ENCODE measurements at places on chromosomes 2 and 18. TPM values are rescaled to one million over a fixed set of nuclear protein-coding genes. Genes with fewer than 3 reads are reported as not detected.

The ALPG gene
- not detected for total RNA-seq

The MALL gene
- 1.2 TPM for total RNA-seq

The FAP gene
- total RNA-seq: not detected

The COL4A3 gene
- not detected for total RNA-seq

The CXCR1 gene
- total RNA-seq: not detected

The PROC gene
- total RNA-seq: 0.12 TPM

The RNU2-63P gene
- total RNA-seq: 34.9 TPM

The EPB41L3 gene
- 1.5 TPM for total RNA-seq

The CLEC4F gene
- total RNA-seq: not detected

DNA sequence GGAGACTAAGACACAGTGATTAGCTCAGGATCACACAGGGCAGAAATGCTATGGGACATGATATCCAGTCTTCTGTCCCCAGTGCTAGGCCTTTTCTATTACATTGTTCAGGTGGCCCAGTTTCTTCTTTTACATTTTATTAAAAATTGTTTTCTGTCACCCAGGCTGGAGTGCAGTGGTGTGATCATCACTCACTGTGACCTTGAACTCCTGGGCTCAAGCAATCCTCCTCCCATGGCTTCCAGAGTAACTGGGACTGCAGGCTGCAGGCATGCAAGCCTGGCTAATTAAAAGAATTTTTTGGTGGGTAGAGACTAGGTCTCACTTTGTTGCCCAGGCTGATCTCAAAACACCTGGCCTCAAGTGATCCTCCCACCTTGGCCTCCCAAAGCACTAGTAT, 15.4 kb downstream of the PDK1 start:
- DNase-seq: peak; percentile 45
- peaks cover 15% of the 10 kb centered on the region for H3K4me1 ChIP-seq

GRCh38 chr18:44893045-44893706, 212.5 kb downstream of the SETBP1 start:
- H3K27ac ChIP-seq: peak overlapping the region; percentile 93
- peak overlapping the region; percentile 53 for H3K4me3 ChIP-seq
- no peaks in the 10 kb centered on the region for H3K27me3 ChIP-seq

GRCh38 chr2:85998071-85998991, 107.4 kb downstream of the POLR1A start:
- H3K4me3 ChIP-seq: peak overlapping the region; percentile 42
- peaks cover 6% of the 10 kb centered on the region for H3K36me3 ChIP-seq
- peak; percentile 70 for DNase-seq

- no peak overlapping the region for H3K4me3 ChIP-seq
- H3K27ac ChIP-seq: no peak overlapping the region
- H3K36me3 ChIP-seq: no peaks in the 10 kb centered on the region
- DNase-seq: no peak
Observed at GRCh38 chr2:227861011-227861410, 10.4 kb upstream of the DAW1 start.

GRCh38 chr2:166158546-166158945, 30.7 kb upstream of the SCN1A start:
- H3K36me3 ChIP-seq: no peaks in the 10 kb centered on the region
- H3K4me3 ChIP-seq: no peak overlapping the region
- H3K4me1 ChIP-seq: no peaks in the 10 kb centered on the region
- H3K27ac ChIP-seq: no peak overlapping the region
- H3K27me3 ChIP-seq: peaks cover 3% of the 10 kb centered on the region

DNA sequence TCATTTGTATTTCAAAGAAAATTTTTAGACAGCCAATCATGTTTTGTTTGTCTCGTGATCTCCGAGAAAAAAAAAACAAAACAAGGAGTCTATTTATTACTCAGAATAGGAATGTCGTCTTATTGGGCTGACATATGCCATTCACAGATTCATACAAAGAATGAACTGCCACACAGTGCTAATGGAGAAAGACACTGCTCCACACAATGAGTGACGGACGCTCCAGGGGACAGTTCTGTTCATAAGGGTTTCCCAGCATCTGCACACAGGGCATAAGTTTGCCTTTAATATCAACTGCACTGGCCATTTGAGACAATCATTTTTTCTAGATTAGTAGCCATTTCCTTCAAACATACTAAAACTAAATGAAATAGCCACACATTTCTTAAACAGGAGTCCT, 3.4 kb downstream of the SERTAD2 start:
- no peak for DNase-seq
- no peak overlapping the region for H3K4me3 ChIP-seq
- peaks cover 64% of the 10 kb centered on the region for H3K4me1 ChIP-seq
- H3K36me3 ChIP-seq: peaks cover 5% of the 10 kb centered on the region
- H3K27ac ChIP-seq: no peak overlapping the region

- peaks cover 68% of the 10 kb centered on the region for H3K36me3 ChIP-seq
- no peak for DNase-seq
- no peaks in the 10 kb centered on the region for H3K27me3 ChIP-seq
- H3K27ac ChIP-seq: no peak overlapping the region
- H3K4me1 ChIP-seq: peaks cover 4% of the 10 kb centered on the region
Observed at GRCh38 chr2:37215250-37215649, 16.1 kb downstream of the CEBPZ start.

GRCh38 chr2:192035731-192036442, 158.8 kb downstream of the TMEFF2 start:
- no peak overlapping the region for H3K4me3 ChIP-seq
- no peak for DNase-seq
- no peak overlapping the region for H3K27ac ChIP-seq
- no peaks in the 10 kb centered on the region for H3K4me1 ChIP-seq

DNA sequence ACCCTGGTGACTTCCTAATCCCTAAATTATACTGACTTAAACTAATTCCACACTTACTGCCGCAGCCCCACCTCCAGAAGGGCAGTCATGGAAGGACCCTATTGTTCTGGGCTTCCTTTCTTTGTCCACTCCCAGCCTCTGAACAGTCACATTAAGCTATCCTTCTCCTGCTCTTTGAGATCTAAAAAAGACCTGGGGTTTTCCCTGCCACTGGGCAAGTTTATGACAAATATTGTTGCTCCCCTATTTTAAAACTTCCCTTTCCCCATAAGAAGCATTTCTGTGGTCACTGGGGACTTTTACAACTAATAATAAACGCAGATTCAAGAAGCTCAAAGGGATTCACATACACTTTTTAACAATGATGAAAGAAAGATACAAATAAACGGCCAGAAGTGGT, 47.2 kb upstream of the XPO1 start:
- H3K4me1 ChIP-seq: no peaks in the 10 kb centered on the region
- H3K27me3 ChIP-seq: no peaks in the 10 kb centered on the region

DNA sequence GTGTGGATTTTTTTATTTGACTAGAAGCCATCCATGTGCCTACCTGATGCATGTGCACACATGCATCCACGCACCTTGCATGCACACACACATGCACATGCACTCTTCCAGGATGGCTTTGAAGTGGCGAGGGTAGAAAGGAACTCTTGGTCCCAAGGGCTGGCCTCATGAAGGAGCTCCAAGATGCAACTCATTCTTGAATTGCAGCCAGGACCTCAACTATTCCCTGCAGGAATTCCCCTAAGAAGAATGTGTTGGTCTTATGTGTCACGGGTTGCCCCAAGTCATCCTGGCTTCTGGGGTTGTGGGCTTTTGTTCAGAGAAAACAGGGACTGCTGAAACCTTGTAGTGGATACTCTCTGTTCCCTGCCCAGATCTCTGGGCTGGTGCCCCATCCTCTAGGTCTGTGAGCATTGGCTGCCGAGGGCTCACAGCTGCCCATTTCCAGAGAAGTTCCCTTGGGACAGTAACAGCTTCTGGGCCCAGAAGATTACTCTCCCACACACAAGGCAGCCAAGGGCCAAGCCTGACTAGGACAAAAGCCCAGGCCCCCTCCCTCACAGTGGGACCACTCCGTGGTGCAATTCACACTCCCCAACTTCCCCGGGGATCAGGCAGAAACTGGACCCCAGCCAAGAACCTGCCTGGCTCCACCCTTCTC, 137.6 kb downstream of the COPS8 start:
- H3K27me3 ChIP-seq: peaks cover 26% of the 10 kb centered on the region
- no peak overlapping the region for H3K27ac ChIP-seq
- no peaks in the 10 kb centered on the region for H3K36me3 ChIP-seq
- peaks cover 15% of the 10 kb centered on the region for H3K4me1 ChIP-seq

GRCh38 chr18:8167026-8167425, 442.2 kb upstream of the RAB12 start:
- H3K36me3 ChIP-seq: no peaks in the 10 kb centered on the region
- no peak overlapping the region for H3K27ac ChIP-seq
- no peaks in the 10 kb centered on the region for H3K27me3 ChIP-seq
- H3K4me1 ChIP-seq: no peaks in the 10 kb centered on the region

GRCh38 chr2:177547122-177547521, 154.5 kb downstream of the AGPS start:
- H3K27me3 ChIP-seq: no peaks in the 10 kb centered on the region
- H3K36me3 ChIP-seq: peaks cover 11% of the 10 kb centered on the region
- H3K4me1 ChIP-seq: peaks cover 19% of the 10 kb centered on the region
- peak overlapping the region; percentile 49 for H3K27ac ChIP-seq
- no peak overlapping the region for H3K4me3 ChIP-seq

- no peak for DNase-seq
- H3K27me3 ChIP-seq: no peaks in the 10 kb centered on the region
- no peak overlapping the region for H3K4me3 ChIP-seq
- no peak overlapping the region for H3K27ac ChIP-seq
- no peaks in the 10 kb centered on the region for H3K36me3 ChIP-seq
- H3K4me1 ChIP-seq: no peaks in the 10 kb centered on the region
Observed at GRCh38 chr2:146981921-146982320, 862.9 kb upstream of the ACVR2A start.
